ENCODE measurements at places on chromosomes 6 and 20. TPM values are rescaled to one million over a fixed set of nuclear protein-coding genes. Genes with fewer than 3 reads are reported as not detected.

Gene ADISSP
- total RNA-seq: 15.7 TPM

Gene ULBP2
- total RNA-seq: not detected

Gene CAPN11
- total RNA-seq: not detected

Gene CFAP61
- total RNA-seq: not detected

Gene VSTM2L
- not detected for total RNA-seq

Gene TGM2
- total RNA-seq: 0.50 TPM

Gene TMEM242
- 14.1 TPM for total RNA-seq

Gene DNAH8
- 0.09 TPM for total RNA-seq

Gene TEAD3
- not detected for total RNA-seq

Gene WFDC5
- total RNA-seq: not detected

Gene C20orf144
- total RNA-seq: 0.61 TPM

Gene THBD
- 0.29 TPM for total RNA-seq

Gene MAS1
- total RNA-seq: not detected

Gene SLC29A1
- total RNA-seq: 2.1 TPM

Gene MATN4
- total RNA-seq: not detected
